ENCODE measurements at places on chromosomes 12 and 14. TPM values are rescaled to one million over a fixed set of nuclear protein-coding genes. Genes with fewer than 3 reads are reported as not detected.
A peak's percentile ranks its signal among the peaks of the same experiment; 100 is the strongest.

- no peak for DNase-seq
- no peak overlapping the region for H3K4me3 ChIP-seq
- no peaks in the 10 kb centered on the region for H3K27me3 ChIP-seq
- H3K4me1 ChIP-seq = no peaks in the 10 kb centered on the region
- no peaks in the 10 kb centered on the region for H3K36me3 ChIP-seq
- H3K27ac ChIP-seq = no peak overlapping the region
Observed at GRCh38 chr14:92770484-92770883, 22.1 kb upstream of the LGMN start.

Gene RASAL1
- 0.24 TPM for total RNA-seq

- no peak overlapping the region for H3K27ac ChIP-seq
- no peak for DNase-seq
- H3K4me3 ChIP-seq = no peak overlapping the region
- H3K36me3 ChIP-seq = no peaks in the 10 kb centered on the region
Observed at GRCh38 chr12:71799106-71799505, 40.5 kb upstream of the TBC1D15 start.

DNA sequence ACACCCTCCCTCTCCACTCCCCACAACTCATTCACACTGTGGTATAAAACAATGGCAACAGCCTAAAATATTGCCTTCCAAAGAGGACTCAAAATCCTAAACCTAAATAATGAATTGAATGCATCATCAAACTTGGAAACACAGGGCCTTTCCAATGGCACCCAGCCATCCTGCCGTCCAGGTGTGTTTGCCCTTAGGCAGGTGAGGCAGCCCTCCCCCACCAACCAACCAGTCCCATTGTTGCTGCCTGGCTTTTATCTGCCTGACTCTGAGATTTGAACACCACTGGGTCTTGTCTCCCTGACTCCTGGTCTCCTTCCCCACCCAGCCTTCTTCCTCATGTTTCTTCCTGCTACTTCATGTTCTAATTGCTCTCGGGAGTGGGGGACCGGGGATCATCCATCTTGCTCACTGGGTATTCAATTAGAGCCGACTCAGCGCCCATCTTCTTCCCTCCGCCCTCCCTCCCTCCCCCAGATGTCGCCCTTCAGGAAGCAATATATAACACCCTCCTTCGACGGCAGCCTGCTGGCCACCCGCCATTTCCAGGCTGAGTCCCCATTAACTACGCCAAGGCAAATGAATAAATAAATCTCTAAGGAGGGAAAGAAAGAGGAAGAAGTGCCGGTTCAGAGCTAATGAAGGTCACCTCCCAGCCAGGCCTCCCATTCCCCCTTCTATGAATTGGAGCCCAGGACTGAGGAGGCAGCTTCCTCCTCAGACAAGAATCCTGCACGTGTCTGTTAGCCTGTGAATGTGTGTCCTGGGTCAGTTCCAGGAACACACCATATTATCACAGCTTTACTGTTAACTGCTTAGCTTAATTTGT is 36.3 kb upstream of the NTF3 start:
- H3K36me3 ChIP-seq = no peaks in the 10 kb centered on the region
- no peak for DNase-seq
- H3K27me3 ChIP-seq = no peaks in the 10 kb centered on the region

Gene FAIM2
- total RNA-seq = 1.7 TPM

- no peak overlapping the region for H3K4me3 ChIP-seq
- peaks cover 63% of the 10 kb centered on the region for H3K36me3 ChIP-seq
- H3K27me3 ChIP-seq = no peaks in the 10 kb centered on the region
- no peak overlapping the region for H3K27ac ChIP-seq
- H3K4me1 ChIP-seq = no peaks in the 10 kb centered on the region
Observed at GRCh38 chr14:55387121-55387520, 24.5 kb downstream of the ATG14 start.

DNA sequence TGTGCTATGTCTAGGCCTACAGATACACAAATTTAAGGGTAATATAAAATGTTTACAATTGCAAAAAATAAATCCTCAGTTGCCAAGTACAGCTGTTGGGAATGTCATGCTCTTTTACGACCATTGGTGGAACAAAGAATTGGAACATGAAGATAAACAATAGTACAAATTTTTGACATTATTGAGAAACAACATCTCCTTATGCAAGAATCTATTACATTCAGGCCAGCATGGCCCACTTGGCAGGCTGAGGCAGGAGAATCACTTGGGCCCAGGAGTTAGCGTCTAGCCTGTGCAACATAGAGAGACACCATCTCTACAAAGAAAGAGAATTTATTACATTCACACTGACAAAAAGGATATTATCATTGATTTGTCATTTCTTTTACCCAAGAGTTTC is 135.9 kb upstream of the NTF3 start:
- no peaks in the 10 kb centered on the region for H3K4me1 ChIP-seq
- H3K4me3 ChIP-seq = no peak overlapping the region
- H3K27me3 ChIP-seq = no peaks in the 10 kb centered on the region
- DNase-seq = no peak
- no peak overlapping the region for H3K27ac ChIP-seq
- no peaks in the 10 kb centered on the region for H3K36me3 ChIP-seq

DNA sequence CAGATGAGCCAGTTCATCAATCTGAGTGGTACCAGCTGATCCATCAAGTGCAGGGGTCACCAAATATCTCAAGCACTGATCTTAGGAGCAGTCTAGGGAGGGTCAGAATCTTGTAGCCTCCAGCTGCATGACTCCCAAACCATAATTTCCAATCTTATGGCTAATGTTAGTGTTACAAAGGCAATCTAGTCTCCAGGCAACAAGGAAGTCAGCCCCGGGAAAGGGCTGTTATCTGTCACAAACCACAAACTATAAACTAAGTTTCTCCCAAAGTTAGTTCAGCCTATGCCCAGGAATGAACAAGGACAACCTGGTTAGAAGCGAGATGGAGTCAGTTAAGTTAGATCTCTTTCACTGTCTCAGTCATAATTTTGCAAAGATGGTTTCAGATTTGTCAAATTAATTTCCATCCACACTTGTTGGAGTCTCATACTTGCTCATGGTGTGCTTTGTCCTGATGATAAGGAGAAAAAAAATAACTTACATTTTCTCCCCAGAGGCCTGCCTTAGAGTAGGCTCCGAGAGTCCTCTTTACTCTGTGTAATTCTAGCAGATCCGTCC is 3.9 kb upstream of the ABHD4 start:
- DNase-seq = no peak
- no peaks in the 10 kb centered on the region for H3K36me3 ChIP-seq
- H3K4me1 ChIP-seq = peaks cover 22% of the 10 kb centered on the region

- H3K27me3 ChIP-seq = no peaks in the 10 kb centered on the region
- H3K4me1 ChIP-seq = peaks cover 3% of the 10 kb centered on the region
- no peaks in the 10 kb centered on the region for H3K36me3 ChIP-seq
- no peak overlapping the region for H3K27ac ChIP-seq
Observed at GRCh38 chr14:80208461-80208860, 2.8 kb downstream of the DIO2 start.

Gene PLEKHD1
- 0.16 TPM for total RNA-seq

DNA sequence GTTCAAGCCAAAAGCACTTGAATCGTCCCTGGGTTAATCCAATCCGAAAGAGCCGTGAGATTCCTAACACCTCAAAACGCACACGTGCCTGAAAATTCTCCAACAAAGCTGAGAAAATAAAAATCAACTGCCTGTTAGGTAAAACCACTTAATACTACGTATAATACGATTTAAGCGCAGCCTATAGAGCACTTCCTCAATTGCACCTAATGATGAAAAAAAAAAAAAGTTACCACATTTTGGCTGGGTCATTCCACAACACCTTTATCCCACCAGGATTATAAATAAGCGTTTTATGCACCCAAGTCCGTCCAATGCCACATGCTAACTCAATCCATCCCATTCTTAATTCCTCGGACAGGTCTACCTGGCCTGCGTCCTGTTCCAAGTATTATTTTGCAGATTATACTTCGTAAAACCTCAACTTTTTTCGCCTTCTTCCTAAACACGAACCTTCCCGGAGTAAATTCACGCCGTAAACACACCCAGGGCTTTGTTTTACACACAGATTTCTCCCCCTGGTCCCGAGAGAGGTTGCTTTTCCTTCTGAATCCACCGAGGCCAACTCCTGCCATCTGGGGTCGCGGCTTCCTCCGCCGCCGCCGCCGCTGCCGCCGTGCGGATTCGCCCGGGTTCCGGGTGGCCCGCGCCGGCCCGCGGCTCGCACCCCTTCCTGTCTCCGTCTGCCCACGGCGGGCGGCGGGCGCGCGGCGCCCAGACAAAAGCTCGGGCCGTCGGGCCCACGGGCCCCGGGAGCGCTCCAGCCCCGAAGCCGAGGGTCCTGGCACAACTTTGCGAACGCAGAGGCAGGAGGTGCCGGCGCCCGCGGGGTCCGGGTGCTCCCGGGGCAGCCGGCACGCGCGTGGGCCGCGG is 66.2 kb downstream of the RNF34 start:
- no peaks in the 10 kb centered on the region for H3K36me3 ChIP-seq
- DNase-seq = no peak
- peak overlapping the region; percentile 57 for H3K4me3 ChIP-seq
- H3K27me3 ChIP-seq = no peaks in the 10 kb centered on the region
- H3K4me1 ChIP-seq = peaks cover 39% of the 10 kb centered on the region
- H3K27ac ChIP-seq = no peak overlapping the region

GRCh38 chr14:101507836-101508150 is 53.5 kb upstream of the DIO3 start:
- no peak overlapping the region for H3K4me3 ChIP-seq
- DNase-seq = peak; percentile 19
- no peaks in the 10 kb centered on the region for H3K27me3 ChIP-seq
- no peaks in the 10 kb centered on the region for H3K36me3 ChIP-seq
- H3K27ac ChIP-seq = no peak overlapping the region

Gene GTF2H3
- 27.2 TPM for total RNA-seq

GRCh38 chr12:100901266-100901665 is 106.7 kb downstream of the ANO4 start:
- no peaks in the 10 kb centered on the region for H3K27me3 ChIP-seq
- H3K4me1 ChIP-seq = no peaks in the 10 kb centered on the region
- H3K27ac ChIP-seq = no peak overlapping the region
- no peaks in the 10 kb centered on the region for H3K36me3 ChIP-seq
- no peak for DNase-seq
- H3K4me3 ChIP-seq = no peak overlapping the region

- H3K4me3 ChIP-seq = no peak overlapping the region
- H3K36me3 ChIP-seq = peaks cover 40% of the 10 kb centered on the region
- DNase-seq = no peak
- H3K4me1 ChIP-seq = peaks cover 36% of the 10 kb centered on the region
- H3K27ac ChIP-seq = no peak overlapping the region
Observed at GRCh38 chr12:120125029-120125428, 8.5 kb upstream of the RAB35 start.

GRCh38 chr12:2084553-2085296 is 31.9 kb downstream of the CACNA1C start:
- peak overlapping the region; percentile 16 for H3K27ac ChIP-seq
- no peaks in the 10 kb centered on the region for H3K27me3 ChIP-seq
- no peaks in the 10 kb centered on the region for H3K36me3 ChIP-seq
- no peaks in the 10 kb centered on the region for H3K4me1 ChIP-seq

DNA sequence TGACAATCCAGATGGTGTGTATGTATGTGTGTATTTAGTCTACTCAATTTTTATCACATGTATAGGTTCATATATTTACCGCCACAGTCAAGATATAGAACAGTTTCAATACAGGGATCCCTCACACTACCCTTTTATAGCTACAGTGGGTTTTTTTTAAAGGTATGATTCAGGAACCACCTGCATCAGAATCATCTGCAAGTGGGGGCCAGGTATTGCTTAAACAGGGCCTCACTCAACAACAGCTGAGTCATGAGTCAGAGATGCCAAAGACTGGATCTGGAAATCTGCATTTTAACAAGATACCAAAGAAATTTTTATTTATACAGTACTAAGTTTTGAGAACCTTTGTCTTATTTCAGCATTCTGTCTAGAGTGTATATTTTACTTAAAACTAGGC is 117.6 kb downstream of the SLC35F4 start:
- H3K36me3 ChIP-seq = no peaks in the 10 kb centered on the region
- H3K27ac ChIP-seq = no peak overlapping the region
- no peaks in the 10 kb centered on the region for H3K27me3 ChIP-seq
- no peak overlapping the region for H3K4me3 ChIP-seq
- DNase-seq = no peak
- no peaks in the 10 kb centered on the region for H3K4me1 ChIP-seq

DNA sequence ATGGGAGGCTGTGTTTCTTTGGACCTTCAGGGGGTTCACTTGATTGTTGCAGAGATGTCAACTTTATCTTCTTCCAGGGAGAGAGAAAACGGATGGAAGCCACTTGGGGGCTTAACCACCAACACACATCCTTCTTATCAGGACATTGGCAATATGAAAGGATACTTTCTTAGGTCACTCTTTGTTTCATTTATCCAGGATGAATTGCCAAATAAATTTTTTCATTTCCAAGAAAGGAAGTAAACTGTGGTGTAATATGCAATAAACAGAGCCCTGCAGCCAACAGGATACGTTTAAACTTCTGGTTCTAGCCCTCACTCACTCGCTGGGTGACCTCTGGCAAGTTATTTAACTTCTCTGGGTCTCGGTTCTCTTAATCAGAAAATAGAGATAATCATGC is 77.8 kb downstream of the CCDC60 start:
- no peaks in the 10 kb centered on the region for H3K27me3 ChIP-seq
- no peak overlapping the region for H3K4me3 ChIP-seq
- no peaks in the 10 kb centered on the region for H3K36me3 ChIP-seq
- DNase-seq = no peak
- H3K27ac ChIP-seq = no peak overlapping the region
- no peaks in the 10 kb centered on the region for H3K4me1 ChIP-seq

DNA sequence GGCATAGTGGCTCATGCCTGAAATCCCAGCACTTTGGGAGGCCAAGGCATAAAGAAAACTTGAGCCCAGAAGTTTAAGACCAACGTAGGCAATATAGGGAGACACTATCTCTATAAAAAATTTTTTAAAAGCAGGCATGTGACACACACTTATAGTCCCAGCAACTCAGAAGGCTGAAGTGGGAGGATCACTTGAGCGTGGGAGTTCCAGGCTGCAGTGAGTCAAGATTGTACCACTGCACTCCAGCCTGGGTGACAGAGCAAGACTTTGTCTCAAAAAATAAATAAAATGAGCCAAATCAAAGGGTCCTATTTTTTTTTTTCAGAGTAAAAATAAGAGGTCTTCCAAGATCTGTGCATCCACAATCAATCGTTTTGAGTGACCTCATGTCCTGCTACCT is 237.6 kb downstream of the SLC16A7 start:
- H3K4me3 ChIP-seq = no peak overlapping the region
- H3K4me1 ChIP-seq = no peaks in the 10 kb centered on the region
- no peak overlapping the region for H3K27ac ChIP-seq
- no peaks in the 10 kb centered on the region for H3K36me3 ChIP-seq
- DNase-seq = no peak

- H3K4me1 ChIP-seq = no peaks in the 10 kb centered on the region
- H3K27ac ChIP-seq = no peak overlapping the region
- H3K36me3 ChIP-seq = no peaks in the 10 kb centered on the region
- peaks cover 8% of the 10 kb centered on the region for H3K27me3 ChIP-seq
- no peak overlapping the region for H3K4me3 ChIP-seq
Observed at GRCh38 chr14:64828071-64828470, 51.6 kb downstream of the SPTB start.

Gene DTX1
- total RNA-seq = 3.8 TPM

- no peak overlapping the region for H3K27ac ChIP-seq
- no peak for DNase-seq
- H3K36me3 ChIP-seq = no peaks in the 10 kb centered on the region
Observed at GRCh38 chr12:115078990-115079389, 395.0 kb upstream of the TBX3 start.
